Activated CD4-positive, alpha-beta memory T cell treated with anti-CD3 and anti-CD28 coated beads for 36 hours (primary cell): ENCODE measurements at places on chromosomes 3 and 15. TPM values are rescaled to one million over a fixed set of nuclear protein-coding genes. Genes with fewer than 3 reads are reported as not detected.

- no peak for DNase-seq
Measured at GRCh38 chr3:85571835-85572234, 613.0 kb downstream of the CADM2 start.

The ZNF502 gene
- total RNA-seq, result 0.69 TPM

The ATP13A4 gene
- total RNA-seq, result 2.7 TPM

The RETNLB gene
- total RNA-seq, result not detected

DNA sequence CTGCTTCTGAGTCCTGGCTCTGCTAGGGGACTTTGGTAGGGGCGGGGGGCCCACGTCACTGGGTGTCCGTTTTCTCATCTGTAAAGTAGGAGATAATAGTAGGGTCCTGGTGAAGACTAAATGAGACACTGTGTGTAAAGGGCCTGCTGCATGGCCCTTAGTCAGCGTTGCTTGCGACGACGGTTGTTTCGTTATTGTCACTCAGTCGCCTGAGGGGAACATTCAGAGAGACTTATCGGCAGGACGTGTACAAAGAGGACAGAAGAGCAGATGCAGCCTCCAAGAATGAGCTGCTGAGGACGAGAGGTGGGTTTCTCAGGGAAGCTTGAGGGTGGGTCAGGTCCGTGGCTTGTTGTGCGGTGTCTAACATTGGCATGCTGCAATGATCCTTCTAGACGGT lies 52.9 kb upstream of the MEX3B start:
- DNase-seq, result no peak

The ANKRD63 gene
- not detected for total RNA-seq
